ENCODE measurements at places on chromosomes 4 and X.

GRCh38 chr4:25903900-25904747, 9.9 kb upstream of the SMIM20 start:
- DNase-seq: no peak

- no peak for DNase-seq
Observed at GRCh38 chr4:173703021-173703420, 173.0 kb upstream of the HAND2 start.

GRCh38 chr4:133544097-133544496, 395.0 kb downstream of the PCDH10 start:
- DNase-seq: no peak

DNA sequence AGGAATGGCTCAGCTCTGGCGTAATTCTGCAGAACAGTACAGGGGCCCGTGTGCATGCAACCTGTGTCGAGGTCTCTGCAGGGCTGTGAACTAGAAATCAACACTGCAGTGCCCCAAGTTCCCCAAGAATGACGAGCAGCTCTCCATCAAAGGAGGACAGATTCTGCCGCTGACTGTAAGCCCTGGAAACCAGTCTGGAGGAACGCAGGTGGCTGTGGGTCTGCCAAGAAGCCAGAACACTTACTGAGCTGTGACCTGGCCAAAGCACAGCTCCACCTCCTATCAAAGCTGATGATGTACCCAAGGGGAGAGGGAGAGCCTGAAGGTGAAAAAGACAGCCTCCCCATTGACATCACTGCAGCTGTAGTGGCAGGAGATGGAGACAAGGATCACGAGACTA, 80.3 kb upstream of the STS start:
- DNase-seq: no peak

- no peak for DNase-seq
Observed at GRCh38 chr4:1807332-1807777, 14.3 kb downstream of the FGFR3 start.

DNA sequence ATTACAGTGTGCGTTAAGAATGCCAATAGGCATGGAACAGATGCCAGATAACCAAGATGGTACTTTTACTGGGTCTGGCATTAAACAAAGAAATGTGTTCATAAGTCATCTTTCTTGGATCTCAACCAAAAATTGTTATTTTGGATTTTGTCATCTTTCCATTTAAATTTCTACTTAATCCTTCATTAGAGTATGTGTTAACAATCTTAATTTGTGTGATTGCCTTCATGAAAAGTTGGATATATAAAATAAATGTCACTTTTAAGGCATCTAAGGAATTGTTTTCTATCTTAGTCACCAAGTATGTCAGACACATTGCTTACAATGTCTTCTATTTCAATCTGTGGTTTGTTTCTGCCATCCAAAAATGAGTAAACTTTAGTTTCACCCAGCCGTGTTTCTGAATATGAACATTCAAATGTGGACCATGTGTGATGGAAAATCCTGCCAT, 87.5 kb downstream of the PALLD start:
- no peak for DNase-seq

All from Right ventricle myocardium superior (tissue), 1 donor.